Pulmonary artery endothelial cell (primary cell): ENCODE measurements at places on chromosomes 6 and 20. TPM values are rescaled to one million over a fixed set of nuclear protein-coding genes. Genes with fewer than 3 reads are reported as not detected.
A peak's percentile ranks its signal among the peaks of the same experiment; 100 is the strongest.

The TEAD3 gene
- total RNA-seq: 0.21 and 0.33 TPM in 2 replicates

- DNase-seq: no peak
These were observed 901.0 kb upstream of the MAP3K7 start for GRCh38 chr6:91487696-91488392.

DNA sequence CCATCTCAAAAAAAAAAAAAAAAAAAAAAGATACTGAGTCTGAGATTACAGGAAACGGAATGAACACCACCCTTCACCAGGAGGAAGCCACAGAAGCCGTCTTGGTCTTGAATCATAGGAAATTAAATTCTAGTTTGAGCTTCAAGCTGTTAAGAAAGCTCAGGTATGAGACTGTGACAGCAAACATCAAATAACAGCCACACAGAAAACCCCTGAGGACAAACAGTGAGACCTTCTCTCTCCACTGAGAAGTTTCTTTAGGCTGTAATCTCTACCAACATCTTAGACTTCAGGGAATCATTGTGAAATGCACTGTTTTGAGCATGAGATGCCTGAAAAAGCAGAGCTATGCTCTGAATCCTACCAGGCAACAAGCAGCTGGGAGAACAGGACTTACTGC is 30.8 kb downstream of the PDE10A start:
- no peak for DNase-seq

GRCh38 chr6:125597411-125598253 is 151.8 kb upstream of the HEY2 start:
- DNase-seq: no peak

The PSORS1C1 gene
- total RNA-seq: 2.2 and 2.4 TPM in 2 replicates

GRCh38 chr6:159252955-159253508 is 83.8 kb downstream of the FNDC1 start:
- DNase-seq: no peak

DNA sequence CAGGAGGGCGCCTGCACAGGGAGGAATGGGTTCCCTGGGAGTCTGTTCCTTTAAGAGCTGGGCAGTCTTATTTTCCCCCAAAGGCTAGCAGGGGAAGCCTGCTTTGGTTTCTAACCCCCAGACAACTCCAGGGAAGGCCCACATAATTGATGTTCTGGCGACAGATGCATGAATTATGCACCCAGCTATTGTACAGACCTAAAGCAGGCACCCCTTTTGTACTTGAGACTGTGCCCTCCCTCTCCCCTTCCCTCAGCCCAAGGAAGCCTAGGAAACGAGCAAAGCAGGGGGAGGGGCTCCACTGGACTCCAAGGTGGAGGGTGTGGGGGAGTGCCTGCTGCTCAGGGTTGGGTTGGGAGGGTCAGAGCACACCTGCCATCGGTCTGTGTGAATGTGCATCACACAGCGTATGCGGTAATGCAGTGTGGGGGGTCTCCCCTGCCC is 102.1 kb downstream of the KCNB1 start:
- DNase-seq: no peak

DNA sequence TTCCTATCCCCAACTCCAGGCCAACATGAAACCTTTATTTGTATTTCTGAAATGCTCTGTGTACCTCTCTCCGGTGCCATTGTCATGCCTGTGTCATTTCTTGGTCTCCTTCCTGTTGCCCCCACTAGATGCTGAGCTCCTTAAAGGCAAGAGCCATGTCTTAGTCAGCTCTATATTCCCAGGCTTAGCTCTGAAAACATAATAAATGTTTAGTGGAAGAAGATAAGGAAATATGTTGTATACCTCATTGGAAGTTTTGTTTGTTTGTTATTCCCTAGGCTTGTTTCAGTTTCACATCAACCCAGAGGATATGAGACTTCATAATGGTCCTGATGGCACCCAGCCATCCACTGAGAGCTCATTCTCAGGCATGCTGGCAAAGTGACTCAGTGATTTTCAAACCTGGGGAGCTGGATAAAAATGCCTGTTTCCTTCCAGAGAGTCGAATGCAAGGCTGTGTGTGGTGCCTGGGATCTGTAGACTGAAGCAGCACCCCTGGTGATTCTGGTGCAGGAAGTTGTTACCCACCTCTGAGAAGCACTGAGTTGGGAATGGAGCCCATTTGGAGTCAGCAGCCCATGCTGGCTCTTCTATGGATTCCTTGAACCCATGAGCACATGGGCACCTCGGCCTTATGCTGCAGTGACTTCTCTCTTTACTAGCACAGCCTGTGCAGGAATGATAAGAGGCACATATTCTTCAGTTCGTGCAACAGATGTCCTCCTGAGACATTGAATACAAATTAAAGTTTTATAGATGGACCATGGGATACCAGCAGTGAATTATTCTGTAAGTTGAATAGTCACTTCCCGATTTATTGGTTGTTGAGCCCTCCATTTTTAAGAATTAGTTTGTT is 205.2 kb downstream of the FARS2 start:
- peak; percentile 29 for DNase-seq

GRCh38 chr6:27759930-27760329 is 152.3 kb downstream of the OR2B2 start:
- DNase-seq: no peak

DNA sequence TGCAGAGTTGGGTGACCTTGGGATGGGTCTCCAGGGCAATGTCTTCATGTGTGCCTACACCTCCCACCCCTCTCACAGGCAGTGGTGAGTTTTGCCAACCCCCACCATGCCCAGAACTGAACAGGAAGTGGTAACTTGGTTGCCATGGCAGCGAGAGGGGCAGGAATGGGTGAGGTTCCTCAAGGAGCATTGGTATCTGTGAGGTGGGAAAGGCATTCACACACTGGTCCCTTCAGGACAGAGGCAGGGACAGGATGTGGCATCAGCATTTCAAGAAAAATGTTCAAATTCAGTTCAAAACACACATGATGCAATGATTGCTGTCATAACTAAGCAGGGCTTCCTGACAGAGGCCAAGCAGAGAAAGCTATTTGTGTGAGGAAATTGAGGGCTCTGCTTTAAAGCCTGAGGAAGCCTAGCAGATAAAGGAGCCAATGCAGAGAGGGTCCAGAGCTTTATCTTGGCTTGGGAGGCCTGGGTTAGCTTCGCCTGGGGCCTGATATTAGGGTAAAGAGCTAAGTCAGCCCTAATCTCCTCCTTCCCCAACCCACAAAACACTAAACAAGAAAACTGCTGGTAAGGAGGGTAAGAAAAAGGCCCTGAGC is 551 bp downstream of the TREML2 start:
- no peak for DNase-seq

The OSER1 gene
- total RNA-seq: 36.1 and 46.4 TPM in 2 replicates

- DNase-seq: no peak
These were observed 351.5 kb upstream of the CHD6 start for GRCh38 chr20:41969656-41970055.

GRCh38 chr20:48128436-48128835 is 343.2 kb upstream of the SULF2 start:
- no peak for DNase-seq

The MAFB gene
- 0.46 and 0.85 TPM in 2 replicates for total RNA-seq

The GPR63 gene
- under 0.01 and 0.11 TPM in 2 replicates for total RNA-seq

GRCh38 chr20:31833130-31833930 is 12.1 kb downstream of the FOXS1 start:
- DNase-seq: no peak

- no peak for DNase-seq
These were observed 476 bp upstream of the CLIC5 start for GRCh38 chr6:46016063-46016608.

- peak; percentile 29 for DNase-seq
These were observed 52.4 kb downstream of the SCAND1 start for GRCh38 chr20:35901678-35902544.

The TRDN gene
- not detected in 2 replicates for total RNA-seq

DNA sequence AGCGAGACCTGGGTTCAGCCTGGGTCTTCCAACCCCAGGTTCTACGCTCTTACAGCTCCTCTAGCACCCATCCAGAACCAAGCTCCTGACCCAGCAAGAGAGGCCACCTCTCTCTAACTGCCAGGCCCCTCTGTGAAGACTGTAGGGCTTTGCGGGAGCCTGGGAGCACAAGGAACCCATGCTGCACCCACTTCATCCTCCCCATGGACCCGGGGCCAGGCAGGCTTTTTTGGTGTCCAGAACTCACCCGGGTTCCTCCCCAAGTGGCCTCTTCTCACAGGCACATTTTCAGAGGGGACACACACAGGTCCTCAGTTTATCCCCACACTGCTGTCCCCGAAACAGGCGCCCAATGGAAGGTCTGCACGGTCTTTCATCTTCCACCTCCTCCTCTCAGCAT is 145.9 kb downstream of the SYNDIG1 start:
- DNase-seq: no peak
